HCEC 1CT (cell line): ENCODE measurements at places on chromosomes 7 and 10.

DNA sequence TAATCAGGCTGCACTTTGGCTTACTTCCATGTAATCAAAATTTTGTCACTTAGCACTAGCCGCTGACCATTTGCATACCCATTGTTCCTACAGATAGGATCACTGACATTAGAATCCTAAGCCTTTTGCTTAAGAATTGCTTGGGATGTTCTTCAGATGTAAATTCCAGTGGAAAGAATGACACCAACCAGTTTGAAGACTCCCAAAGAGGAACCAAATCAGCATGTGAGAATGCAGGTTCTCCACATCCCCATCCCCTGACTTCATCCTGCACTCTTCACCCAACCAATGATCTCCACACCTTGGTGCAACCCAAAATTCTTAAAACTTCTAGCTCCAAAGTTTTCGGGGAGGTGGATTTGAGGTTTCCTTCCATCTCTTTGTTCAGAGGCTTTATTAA, 345.6 kb downstream of the GPAM start:
- DNase-seq = no peak

- DNase-seq = no peak
Measured at GRCh38 chr10:29908962-29909361, 150.4 kb downstream of the JCAD start.

DNA sequence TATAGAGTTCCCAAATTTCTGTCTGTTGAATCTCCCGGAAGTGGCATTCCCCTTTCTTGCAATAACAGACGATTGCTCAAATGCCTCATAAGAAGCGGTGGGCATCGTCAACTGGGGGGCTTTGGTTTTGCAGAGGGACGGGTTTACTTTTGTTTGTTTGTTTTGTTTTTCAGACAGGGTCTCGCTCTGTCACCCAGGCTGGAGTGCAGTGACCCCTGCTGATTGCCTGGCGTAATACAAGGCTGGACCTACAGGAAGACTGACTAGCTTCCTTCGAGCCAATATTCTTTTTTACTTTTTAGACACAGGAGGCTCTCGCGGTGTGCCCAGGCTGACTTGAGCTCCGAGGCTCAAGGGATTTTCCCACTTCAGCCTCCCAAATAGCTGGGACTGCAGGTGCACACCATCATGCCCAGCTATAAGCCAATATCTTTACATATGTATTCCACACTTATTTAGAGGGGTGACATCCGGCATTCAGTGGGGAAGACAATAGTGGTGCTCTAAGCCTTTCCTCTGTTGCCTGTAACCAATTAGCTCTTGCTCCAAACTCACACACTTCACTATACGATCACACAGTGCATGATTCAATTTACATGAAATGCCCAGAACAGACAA, 58.1 kb downstream of the FHIP2A start:
- no peak for DNase-seq

DNA sequence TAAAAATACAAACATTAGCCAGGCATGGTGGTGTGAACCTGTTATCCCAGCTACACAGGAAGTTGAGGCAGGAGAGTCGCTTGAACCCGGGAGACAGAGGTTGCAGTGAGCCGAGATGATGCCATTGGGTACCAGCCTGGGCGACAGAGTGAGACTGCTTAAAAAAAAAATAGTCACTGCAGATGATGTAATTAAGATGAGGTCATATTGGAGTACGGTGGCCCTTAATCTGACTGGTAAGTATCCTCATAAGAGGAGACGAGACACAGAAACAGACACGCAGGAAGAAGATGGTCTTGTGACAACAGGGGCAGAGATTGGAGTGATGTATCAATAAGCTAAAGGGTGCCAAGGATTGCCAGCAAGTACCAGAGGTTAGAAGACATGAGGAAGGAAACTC, 156.0 kb downstream of the FAM107B start:
- no peak for DNase-seq

GRCh38 chr10:64444564-64444963, 923.4 kb downstream of the REEP3 start:
- DNase-seq = no peak

DNA sequence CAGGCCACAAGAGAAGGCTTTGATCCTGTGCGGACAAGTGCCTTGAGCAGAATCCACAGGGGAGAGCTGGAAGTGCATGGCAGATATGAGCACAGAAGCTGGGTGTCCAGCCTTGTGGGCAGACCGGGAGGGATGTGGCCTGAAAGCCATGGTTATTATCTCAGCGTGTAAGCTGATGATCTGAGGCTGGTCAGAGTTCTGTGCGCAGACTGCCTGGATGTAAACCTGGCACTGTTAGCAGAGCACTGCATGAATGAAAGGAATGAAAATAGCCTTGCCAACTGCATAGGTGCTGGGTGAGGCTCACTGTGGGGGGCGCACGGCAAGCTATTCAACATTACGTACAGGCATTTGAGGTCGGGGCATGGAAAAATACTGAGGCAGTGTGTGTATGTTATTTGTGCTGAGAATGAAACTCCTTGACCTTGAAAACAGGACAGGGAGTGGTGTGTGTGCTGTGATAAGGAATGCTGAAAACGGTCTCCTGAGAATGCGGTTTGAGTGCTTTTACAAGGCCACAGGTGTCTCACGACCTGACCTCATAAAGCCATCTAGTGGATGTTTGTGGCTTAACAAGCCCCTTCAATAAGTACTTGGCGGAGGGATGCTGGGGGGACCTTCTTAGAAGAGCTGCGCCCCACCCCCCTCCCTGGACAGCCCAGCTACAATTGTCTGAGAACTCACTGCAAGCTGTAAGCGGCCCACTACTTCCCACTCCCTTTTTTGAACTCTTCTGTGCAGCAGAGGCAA, 18.7 kb downstream of the AKR1C1 start:
- DNase-seq = peak; percentile 25

DNA sequence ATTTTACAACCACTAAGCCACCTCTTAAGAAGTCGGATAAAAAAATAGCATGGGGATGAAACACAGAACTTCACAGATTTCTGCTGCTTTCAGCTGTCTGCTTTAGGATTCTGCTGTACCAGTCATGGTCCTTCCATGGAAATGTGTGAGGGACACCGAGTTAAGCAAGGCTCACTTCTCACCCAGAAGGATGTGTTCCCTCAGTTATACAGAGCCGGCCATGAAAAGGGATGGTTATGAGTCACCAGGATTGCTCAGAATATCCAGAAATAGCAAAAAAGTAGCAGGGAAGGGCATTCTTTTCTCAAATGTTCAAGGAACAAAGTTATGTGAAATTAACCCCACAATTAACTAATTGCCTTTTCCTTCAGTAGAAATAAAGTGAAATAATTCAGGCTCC, 124.4 kb downstream of the AMPH start:
- peak; percentile 26 for DNase-seq

GRCh38 chr10:73816917-73817729, 5.7 kb upstream of the NDST2 start:
- DNase-seq = no peak

GRCh38 chr7:109577265-109577664, 1007.6 kb downstream of the DNAJB9 start:
- DNase-seq = no peak

GRCh38 chr7:22781230-22781711, 41.4 kb downstream of the TOMM7 start:
- peak; percentile 81 for DNase-seq

- no peak for DNase-seq
Measured at GRCh38 chr7:118312966-118313365, 88.5 kb downstream of the ANKRD7 start.

- no peak for DNase-seq
Measured at GRCh38 chr10:69816521-69816920, 14.8 kb downstream of the COL13A1 start.

DNA sequence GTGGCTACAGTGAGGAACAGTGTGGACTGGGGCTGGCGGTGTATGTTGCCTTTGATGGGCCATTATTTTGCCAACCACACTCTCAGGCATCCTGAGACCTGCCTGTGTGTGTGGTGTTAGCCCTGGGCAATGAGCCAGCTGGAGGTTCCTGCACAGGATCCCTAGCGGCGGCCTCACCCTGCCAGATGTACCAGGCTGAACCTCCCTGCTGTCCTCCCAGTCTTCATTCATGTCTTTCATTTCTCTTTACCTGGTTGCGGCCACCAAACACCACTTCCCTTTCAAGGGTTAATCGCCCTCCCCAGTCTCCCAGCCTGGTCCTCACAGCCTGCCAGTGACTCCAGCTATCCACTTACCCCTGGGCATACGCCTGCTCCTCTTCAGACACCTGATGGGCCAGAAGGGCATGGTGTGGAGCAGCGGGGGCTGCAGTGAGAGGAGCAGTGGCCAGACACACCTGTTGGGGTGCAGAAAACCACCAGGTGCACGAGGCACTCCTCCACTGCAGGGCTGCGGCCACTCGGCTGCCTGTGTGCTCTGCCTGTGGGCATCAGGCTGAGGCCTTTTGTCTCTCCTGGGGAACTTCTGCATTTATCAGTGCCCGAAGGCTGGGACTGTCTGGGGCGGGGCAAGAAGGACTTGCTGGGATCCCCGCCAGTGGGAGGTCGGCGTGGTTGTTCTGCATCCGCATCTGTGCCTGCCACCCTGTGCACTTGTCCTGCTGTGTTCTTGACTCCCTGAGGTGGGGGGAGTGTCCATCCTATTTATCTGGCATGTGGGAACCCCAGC, 111.6 kb downstream of the ARHGAP22 start:
- DNase-seq = no peak

GRCh38 chr10:114100848-114101741, 57.4 kb downstream of the ADRB1 start:
- no peak for DNase-seq

DNA sequence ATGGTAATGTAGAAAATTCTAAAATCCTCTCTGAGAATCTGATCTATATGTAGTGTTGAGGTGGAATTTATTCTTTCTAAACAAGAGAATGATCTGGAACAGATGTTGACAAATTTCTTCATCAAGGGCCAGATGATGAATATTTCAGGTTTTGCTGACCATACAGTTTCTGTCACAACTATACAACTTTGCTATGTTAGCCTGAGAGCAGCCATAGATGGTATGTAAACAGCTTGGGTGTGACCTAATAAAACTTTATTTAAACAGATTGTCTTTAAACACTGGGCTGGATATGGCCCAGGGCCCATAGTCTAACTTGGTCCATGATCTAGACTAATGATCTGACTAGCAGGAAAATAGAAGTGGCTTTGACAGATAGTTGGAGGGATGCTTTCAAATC, 213.6 kb upstream of the CELF2 start:
- DNase-seq = no peak

GRCh38 chr7:28392289-28392688, 20.0 kb upstream of the CREB5 start:
- no peak for DNase-seq

DNA sequence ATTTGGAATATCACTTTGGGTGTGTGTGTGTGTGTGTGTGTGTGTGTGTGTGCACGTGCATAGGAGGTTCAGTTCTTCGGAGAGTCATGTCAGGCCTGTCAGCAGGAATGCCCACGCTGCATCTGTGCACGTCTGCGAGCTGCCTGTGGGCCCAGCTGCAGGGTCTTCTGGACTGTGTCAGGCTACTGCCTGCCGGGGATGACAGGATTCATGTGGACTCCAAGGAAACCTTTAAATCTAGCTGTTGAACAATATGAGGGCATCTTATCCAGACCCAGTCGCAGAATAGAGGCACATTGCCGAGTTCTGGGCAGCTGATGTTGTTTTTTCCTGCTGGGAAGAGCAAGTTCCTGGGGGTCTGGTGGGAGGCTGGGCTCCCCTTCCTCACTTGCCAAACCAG, 19.0 kb downstream of the AQP1 start:
- DNase-seq = no peak

- no peak for DNase-seq
Measured at GRCh38 chr10:45421221-45422097, 47.4 kb downstream of the ALOX5 start.

DNA sequence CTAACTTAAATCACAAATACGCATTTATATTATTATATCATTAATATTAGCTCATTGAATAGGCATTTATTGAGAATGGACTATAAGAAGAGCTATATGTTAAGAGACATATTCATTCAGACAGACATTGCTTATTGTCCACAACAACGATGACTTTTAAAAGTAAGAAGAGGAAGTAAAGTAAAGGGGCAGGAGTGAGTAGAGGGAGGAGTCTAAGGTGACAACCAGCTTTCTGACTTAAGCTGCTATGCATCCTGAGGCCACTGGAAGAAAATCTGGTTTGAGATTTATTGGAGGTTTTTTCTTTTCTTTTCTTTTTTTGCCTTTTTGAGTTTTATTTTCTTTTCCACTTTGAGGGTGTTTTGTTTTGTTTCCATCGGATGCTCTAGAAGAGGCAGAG, 723.5 kb downstream of the GRM8 start:
- DNase-seq = no peak

DNA sequence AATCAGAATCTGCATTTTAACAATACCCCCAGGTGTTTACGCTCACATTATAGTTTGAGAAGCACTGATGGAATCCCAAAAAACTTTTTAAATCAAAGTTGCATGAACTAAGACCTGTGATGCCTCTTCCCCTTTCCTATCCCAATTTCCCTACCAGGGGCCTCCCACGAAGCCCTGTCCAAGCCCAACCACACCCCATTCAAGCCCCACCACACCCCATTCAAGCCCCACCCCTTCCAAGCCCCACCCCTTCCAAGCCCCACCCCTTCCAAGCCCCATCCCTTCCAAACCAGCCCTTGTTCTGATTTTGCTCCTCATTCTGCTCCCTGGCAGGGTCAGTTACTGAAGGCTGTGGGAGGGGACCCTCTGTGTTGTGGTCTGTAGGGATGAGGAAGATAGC, 9.8 kb upstream of the AQP1 start:
- no peak for DNase-seq

GRCh38 chr10:2456834-2457233, 610.5 kb upstream of the PFKP start:
- no peak for DNase-seq

DNA sequence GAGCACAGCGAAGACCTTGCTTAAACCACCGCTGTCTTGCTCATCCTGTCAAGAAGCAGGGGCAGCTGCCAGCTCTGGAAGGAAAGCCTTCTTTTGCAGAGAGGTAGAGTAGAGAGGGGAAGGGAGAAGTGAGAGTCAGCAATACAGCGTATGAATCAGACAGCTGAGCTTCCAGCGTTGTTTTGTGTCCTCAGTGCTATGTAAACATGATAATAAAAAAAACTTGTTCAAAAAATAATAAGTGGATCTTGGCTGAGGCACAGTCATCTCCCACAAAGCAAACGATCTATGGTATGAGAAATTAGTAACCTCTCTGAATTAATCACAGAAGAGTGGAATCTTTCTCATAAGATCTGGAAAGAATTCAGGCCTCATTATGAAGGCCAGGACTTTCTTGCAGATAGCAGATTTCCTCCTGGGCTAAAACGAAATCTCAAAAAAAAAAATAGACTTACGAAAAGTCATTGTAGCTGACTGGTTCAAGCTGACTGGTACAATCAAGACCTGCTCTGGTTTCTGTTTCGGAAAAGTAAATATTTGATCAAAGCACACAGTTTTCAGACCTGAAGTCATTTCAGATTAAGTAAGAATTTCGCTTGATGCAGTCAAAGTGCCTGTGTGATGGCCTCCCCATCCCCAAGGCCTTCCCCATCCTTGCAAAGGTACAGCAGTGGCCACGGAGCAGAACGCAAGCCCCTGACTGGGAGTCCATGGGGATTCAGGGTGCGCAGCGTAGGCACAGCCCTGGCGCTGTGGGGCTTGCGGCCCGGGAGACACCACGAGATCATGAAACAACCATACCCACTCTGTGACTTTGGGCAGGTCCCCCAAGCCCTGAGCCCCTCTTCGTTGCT, 29.4 kb downstream of the CHST15 start:
- no peak for DNase-seq

- DNase-seq = no peak
Measured at GRCh38 chr7:126696256-126697038, 556.3 kb downstream of the GRM8 start.
